ENCODE measurements at places on chromosomes 7 and 10. TPM values are rescaled to one million over a fixed set of nuclear protein-coding genes. Genes with fewer than 3 reads are reported as not detected.

UNCX gene
- total RNA-seq = not detected

MEIG1 gene
- total RNA-seq = not detected

ZNF800 gene
- 78.5 TPM for total RNA-seq

CCDC172 gene
- total RNA-seq = not detected

SLC18A3 gene
- total RNA-seq = not detected

FAM107B gene
- 260 TPM for total RNA-seq

NPSR1 gene
- not detected for total RNA-seq

TEX36 gene
- not detected for total RNA-seq

PNLIPRP3 gene
- not detected for total RNA-seq

ZNF37A gene
- total RNA-seq = 28.0 TPM

HOXA4 gene
- total RNA-seq = not detected

NRAP gene
- total RNA-seq = not detected

TFPI2 gene
- total RNA-seq = not detected

PITX3 gene
- not detected for total RNA-seq

RPEL1 gene
- not detected for total RNA-seq

LRRN3 gene
- 337 TPM for total RNA-seq

GFRA1 gene
- total RNA-seq = not detected

LIPN gene
- total RNA-seq = not detected

FGFBP3 gene
- total RNA-seq = 9.4 TPM

SCART1 gene
- total RNA-seq = 4.2 TPM

STK31 gene
- 0.85 TPM for total RNA-seq

PLCE1 gene
- total RNA-seq = not detected

HKDC1 gene
- 0.65 TPM for total RNA-seq

FAM25G gene
- not detected for total RNA-seq

NEUROG3 gene
- total RNA-seq = not detected

NXPH1 gene
- total RNA-seq = not detected

AOC1 gene
- not detected for total RNA-seq

ABCB1 gene
- 58.7 TPM for total RNA-seq

KCP gene
- total RNA-seq = 0.29 TPM

PTF1A gene
- not detected for total RNA-seq

DRGX gene
- not detected for total RNA-seq
